Chondrocyte (in vitro differentiated cells): ENCODE measurements at places on chromosomes 1 and 21. TPM values are rescaled to one million over a fixed set of nuclear protein-coding genes. Genes with fewer than 3 reads are reported as not detected.

DNA sequence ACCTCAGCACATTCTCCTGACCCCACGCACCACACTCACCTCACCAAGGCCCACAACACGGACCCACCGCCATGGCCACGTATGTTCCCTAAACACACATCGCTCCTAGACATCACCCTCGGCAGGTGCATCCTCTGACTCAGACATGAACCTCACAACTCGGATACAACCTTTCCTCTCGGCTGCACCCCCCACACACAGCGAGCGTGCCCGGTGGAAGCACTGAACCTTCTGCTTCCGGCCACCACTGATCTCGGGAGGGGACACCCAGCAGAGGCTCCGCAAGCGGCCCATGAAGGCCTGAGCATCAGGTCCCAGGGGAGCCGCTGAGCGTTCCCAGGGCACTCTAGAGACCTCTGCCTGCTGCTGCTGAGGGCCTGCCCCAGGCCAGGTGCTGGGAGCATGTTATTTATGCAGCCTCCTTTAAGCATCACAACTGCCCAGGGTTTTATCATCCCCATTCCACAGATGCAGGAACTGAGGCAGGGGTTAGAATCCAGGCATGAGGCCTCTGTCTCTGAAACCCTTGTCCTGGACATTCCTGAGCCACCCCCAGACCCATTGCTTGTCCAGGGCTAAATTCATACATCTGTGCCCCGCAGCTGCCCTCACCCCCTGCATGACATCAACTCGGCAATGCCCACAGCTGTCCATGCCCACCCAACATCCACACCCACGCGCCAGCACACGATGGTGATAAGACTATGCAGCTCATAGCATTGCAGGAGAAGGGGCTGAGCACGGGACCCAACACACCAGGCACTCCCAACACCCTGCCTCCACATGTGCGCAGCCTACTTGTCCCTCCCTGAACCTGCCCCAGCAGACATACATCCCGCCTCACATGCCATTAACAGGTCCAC lies 27.0 kb downstream of the SDC3 start:
- peaks cover 24% of the 10 kb centered on the region for H3K4me1 ChIP-seq
- H3K4me3 ChIP-seq: no peak overlapping the region
- DNase-seq: no peak
- H3K36me3 ChIP-seq: no peaks in the 10 kb centered on the region
- no peak overlapping the region for H3K27ac ChIP-seq
- H3K27me3 ChIP-seq: peaks cover 3% of the 10 kb centered on the region

DNA sequence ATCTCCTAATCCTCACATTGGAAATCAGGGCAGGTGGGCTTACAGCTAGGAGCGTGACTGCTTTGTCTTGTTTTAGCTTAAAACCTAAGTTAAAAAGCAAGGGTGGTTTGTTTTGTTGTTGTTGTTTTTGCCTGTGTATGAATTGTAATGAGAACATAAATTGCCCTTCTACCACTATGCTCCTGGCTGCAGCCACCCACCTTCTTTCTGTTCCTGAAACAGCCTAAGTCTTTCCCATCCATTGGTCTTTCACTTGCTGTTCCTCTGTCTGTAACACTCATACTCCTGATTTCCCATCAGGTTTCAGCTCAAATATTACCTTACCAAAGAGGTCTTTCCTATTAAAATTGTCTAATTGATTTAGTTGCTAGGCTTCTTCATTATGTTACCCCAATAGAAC lies 604 bp upstream of the TMEM79 start:
- H3K27ac ChIP-seq: peak overlapping the region; percentile 95
- peaks cover 38% of the 10 kb centered on the region for H3K4me1 ChIP-seq
- H3K27me3 ChIP-seq: no peaks in the 10 kb centered on the region
- DNase-seq: no peak
- no peaks in the 10 kb centered on the region for H3K36me3 ChIP-seq
- peak overlapping the region; percentile 97 for H3K4me3 ChIP-seq

DNA sequence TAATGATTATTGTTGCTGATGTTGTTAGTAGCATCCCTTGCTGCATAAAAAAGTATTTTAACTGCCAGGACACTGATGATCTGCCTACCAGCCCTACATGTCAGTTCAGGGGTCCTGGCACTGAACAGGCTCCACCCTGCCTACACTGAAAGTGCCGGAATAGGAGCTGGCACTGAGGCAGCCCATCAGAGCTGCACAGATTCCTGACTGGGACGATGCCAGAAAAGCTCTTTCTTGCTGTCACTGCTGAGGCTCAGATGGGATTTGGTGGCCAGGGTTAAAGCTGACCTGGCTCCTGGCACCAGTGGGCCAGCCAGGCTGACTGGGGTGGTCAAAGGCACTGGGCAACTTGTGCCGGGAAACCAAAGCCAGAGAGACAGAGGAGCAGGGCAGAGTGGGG lies 6.2 kb upstream of the DISP3 start:
- H3K36me3 ChIP-seq: no peaks in the 10 kb centered on the region
- peaks cover 35% of the 10 kb centered on the region for H3K27me3 ChIP-seq
- no peak for DNase-seq
- H3K27ac ChIP-seq: no peak overlapping the region
- H3K4me1 ChIP-seq: no peaks in the 10 kb centered on the region

DNA sequence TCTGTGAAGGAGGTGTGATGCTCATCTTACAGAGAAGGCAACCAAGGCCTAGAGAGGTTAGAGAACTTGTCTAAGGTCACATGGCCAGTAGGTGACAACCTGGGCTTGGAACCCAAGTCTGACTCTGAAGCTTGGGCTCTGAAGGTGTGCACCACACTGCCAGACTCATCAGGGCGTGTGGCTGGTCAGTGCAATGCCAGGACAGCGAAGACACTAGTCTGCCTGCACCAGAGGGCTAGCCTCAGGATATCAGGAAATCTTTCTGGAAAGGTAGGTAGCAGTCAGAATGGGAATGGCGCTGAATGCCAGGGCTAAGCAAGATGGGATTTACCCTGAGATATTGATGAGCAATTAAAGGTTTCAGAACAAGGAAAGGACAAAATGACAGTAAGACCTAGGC lies 34.9 kb downstream of the ELK4 start:
- no peak for DNase-seq
- no peak overlapping the region for H3K4me3 ChIP-seq
- no peak overlapping the region for H3K27ac ChIP-seq
- H3K27me3 ChIP-seq: no peaks in the 10 kb centered on the region

- peaks cover 20% of the 10 kb centered on the region for H3K36me3 ChIP-seq
- H3K4me3 ChIP-seq: no peak overlapping the region
- H3K27ac ChIP-seq: no peak overlapping the region
- no peak for DNase-seq
- no peaks in the 10 kb centered on the region for H3K4me1 ChIP-seq
- H3K27me3 ChIP-seq: no peaks in the 10 kb centered on the region
Observed at GRCh38 chr1:84492726-84493125, 13.5 kb upstream of the SPATA1 start.

Gene SPRR2A
- not detected in 3 replicates for total RNA-seq

Gene RAD54L
- 2.6 to 9.9 TPM (median 2.7 TPM) in 3 replicates for total RNA-seq
